ENCODE measurements at places on chromosomes 11 and 22.

DNA sequence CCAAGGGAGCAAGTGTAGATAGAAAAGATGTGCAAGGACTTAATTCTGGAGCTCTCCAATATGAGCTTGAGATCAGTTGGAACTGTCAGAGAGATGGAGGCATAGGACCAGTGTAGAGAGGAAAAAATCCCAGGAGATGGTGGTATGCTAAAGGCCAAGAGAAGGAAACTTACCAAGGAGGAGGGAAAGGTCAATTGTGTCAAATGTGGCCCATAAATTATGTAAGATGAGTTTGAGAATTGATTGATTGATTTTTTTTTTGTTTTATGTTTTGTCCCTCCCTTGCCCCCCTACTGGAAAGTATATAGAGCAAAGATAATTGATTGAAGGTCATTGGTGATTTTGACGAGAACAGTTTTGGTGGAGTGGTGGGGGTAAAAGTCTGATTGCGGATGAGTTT is 2.8 kb upstream of the USP2 start:
- DNase-seq = no peak

GRCh38 chr11:121253951-121254350 is 38.6 kb upstream of the SC5D start:
- DNase-seq = no peak

DNA sequence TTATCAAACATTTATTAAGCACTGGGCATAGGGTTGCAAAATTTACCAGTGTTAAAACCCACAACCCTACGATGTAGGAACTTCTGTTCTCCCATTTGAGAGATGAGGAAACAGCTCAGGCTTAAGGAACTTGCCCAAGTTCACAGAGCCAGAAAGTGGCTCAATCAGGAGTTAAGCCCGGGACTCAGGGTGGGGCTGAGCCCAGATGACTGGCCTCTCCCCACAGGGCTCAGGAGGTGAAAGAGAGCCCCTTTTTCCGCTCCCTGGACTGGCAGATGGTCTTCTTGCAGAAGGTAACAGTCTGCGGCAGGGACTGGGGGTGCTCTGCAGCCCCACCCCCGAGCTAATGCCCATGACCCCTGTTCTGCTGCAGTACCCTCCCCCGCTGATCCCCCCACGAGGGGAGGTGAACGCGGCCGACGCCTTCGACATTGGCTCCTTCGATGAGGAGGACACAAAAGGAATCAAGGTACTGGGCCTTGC is 5.6 kb upstream of the ANKRD13D start:
- no peak for DNase-seq

DNA sequence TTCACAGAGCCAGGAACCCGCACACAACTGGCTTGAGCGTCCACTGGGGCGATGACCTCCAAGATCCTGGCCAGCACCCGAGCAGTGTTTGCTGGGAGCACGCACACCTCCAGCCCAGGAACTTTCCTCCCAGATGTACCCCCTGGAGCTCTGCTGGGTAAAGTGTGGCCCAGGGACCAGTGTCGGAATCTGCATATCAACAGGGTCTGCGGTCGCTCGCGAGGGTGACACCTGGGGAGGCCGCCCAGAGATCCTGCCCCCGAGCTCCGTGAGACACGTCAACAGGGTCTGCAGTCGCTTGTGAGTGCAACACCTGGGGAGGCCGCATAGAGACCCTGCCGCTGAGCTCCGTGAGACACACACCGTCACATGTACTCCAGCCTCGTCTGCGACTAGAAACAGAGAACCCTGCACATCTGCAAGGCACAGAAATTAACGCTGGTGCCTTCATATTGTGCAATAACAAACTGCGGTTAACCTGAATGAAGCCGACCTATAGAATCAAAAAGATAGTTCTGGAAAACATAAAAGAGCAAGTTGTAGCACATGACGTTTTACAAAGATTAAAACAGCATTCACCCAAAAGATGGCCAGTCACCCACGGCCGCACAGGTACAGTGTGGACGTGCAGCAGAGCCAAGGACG is 172.4 kb downstream of the BRD1 start:
- DNase-seq = no peak

DNA sequence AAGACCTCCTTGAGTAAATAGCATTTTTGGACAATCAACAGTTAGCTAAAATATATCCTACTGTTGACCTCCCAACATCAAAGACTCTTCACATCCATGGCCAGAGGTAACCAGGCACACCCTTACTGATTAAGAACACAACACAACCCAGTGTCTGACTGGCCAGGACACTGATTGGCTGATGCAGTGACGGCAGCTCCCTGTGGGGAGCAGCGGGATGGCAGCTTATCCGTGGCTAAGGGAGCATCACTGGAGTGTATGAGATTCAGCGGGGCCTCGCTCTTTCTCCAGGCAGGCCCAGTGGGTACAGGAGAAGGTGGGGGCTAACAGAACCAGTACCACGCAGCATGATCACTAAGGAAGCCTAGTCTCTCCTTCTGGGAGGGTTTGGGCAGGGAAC is 10.3 kb upstream of the IL2RB start:
- DNase-seq = no peak

GRCh38 chr11:2767801-2768200 is 68.0 kb upstream of the KCNQ1OT1 start:
- DNase-seq = no peak

DNA sequence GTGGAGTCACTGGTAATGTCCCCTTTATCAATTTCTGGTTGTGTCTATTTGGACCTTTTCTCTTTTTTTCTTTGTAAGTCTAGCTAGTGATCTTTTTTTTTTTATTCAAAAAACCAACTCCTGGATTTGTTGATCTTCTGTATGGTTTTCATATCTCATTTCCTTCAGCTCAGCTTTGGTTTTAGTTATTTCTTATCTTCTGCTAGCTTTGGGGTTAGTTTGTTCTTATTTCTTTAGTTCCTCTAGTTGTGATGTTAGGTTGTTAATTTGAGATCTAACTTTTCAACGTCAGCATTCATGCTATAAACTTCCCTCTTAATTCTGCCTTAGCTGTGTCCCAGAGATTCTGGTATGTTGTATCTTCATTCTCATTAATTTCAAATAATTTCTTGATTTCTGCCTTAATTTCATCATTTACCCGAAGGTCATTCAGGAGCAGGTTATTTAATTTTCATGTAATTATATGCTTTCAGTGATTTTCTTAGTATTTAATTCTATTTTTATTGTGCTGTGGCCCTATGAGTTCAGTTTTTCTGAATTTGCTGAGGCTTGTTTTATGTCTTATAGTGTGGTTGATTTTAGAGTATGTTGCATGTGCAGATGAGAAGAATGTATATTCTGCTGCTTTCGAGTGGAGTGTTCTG is 29.0 kb downstream of the PI4KA start:
- no peak for DNase-seq

DNA sequence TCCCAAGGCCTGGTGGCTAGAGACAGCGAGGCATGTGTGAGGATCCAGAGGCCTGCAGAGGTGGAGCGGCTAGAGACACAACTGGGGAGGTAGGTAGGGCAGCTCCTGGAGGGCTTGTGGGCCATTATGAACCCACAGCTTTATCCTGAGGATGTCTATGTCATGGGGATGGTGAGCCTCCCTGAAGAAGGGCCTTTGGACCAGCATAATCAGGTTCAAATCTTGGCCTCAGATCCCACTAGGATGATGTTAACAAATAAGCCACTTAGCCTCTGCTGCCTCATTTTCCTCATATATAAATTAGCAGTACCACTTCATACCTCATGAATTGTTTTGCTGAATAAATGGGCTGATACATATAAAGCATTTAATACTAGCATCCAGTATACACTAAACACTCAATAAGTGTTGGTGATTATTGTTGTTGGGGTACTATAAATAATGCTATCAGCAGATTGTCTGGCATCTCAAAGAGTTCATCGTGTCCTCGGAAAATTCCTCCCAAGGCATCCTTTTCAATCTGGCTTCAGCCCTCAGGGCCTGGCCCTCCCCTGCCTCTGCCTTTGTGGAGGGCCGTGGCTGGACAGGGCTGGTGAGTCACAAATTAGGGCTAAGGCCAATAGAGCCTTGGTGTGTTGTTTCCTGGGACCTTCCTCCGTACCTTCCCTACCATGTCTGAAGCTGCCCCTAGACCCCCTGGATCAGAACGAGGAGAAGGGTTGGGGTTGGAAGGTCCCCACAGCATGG is 30.9 kb upstream of the LRRC32 start:
- DNase-seq = no peak

- DNase-seq = no peak
These were observed 22.7 kb upstream of the CTSD start for GRCh38 chr11:1786466-1786865.

- no peak for DNase-seq
These were observed 283.7 kb upstream of the ANO5 start for GRCh38 chr11:21909145-21909544.

DNA sequence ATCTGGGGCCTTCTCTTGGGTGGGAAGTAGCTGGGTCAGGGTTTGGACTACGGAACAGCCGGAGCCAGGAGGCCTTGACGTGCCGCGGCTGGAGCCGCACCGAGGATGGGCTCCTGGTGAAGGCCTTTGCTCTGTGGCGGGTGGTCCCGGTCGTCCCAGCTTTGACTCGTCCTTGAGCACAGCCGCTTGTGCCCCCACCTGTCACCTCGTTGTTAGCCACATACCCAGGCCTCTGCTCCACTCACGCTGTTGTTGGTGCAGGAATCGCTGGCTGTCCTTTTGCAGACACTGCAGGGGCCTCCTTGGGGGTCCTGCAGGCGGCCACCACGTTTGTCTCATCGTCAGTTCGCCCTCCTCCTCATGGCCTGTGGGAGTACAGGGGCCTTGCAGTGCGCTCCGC is 17.1 kb downstream of the PHRF1 start:
- DNase-seq = no peak

DNA sequence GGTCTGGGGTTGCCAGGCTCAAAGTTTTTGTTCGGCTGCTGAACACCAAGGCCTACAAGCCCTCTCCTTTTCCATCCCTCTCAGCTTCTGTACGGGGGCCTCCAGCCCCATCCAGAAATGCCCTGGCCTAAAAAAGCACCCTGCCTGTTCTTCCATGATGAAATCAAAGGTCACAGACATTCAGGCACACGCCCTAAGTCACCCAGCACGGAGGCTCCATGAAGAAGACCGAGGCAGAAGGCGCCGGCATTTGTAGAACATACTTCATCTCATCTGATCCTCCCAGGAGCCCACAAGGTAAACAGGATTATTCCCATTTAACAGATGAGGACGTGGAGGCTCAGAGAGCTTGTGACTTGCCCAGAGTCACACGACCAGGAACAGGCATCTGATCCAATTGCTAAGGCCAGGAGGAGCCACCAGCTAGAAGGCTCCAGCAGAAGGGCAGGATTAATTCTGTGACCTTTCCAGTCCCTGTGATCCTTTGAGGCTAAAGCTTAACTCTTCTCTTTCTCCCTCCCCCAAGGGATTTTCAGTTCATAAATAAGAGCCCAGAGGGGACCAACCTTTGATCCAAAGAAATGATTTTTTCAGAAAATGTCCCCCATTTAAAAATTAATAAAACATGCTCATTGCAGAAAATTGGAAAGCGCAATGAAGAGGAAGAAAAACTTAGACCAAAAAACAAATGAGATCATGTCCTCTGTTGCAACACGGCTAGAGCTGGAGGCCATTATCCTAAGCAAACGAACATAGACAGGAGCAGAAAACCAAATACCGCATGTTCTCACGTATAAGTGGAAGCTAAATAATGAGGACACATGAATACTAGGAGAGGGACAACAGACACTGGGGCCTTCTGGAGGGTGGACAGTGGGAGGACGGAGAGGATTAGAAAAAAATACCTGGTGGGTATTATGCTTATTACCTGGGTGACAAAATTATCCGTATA is 38.7 kb downstream of the CYTH4 start:
- no peak for DNase-seq

DNA sequence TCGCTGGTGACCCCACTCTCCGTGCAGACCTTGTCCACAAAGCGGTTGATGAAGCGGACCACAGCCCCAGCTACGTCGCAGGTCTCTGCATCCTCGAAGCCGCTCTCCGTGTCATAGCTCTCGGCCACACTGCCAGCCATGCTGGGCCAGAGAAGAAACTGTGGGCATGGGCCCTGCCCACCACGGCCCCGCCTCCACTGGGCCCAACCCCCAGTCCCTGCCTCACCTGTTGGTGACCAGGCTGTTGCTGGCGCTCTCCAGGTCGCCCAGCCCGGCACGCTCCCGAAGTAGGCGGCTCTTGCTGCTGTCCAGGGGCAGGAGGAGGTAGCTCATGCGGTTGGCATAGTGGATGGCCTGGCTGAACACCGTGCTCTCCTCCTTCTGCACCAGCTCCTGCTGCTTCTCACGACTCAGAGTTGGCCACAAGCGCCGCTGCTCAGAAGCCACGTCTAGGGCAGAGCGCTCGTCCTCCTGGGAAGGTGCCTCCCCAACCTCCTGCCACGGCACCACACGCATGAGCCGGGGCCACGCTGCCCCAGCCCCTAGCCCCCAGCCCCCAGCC is 12.8 kb downstream of the SBF1 start:
- DNase-seq = no peak

Measured in NCI-H187 treated with DMSO at 0.1 percent for 48 hours (cell line).